ENCODE measurements at places on chromosomes 5 and 9. TPM values are rescaled to one million over a fixed set of nuclear protein-coding genes. Genes with fewer than 3 reads are reported as not detected.

FAM169A gene
- polyA plus RNA-seq, result 3.1 TPM

GLRA1 gene
- not detected for polyA plus RNA-seq

PCDHGC5 gene
- polyA plus RNA-seq, result 0.16 TPM

CDKN2B gene
- polyA plus RNA-seq, result 15.1 TPM

FGFR4 gene
- polyA plus RNA-seq, result 75.6 TPM

ARSI gene
- 27.1 TPM for polyA plus RNA-seq

MYMK gene
- 1.3 TPM for polyA plus RNA-seq

MAPKAP1 gene
- 81.1 TPM for polyA plus RNA-seq

FREM1 gene
- polyA plus RNA-seq, result 12.0 TPM

- DNase-seq, result peak; percentile 26
Observed at GRCh38 chr5:173451031-173451430, 122.8 kb upstream of the STC2 start.

- no peak for DNase-seq
Observed at GRCh38 chr9:127086771-127087170, 35.7 kb downstream of the ANGPTL2 start.

- DNase-seq, result no peak
Observed at GRCh38 chr5:155885199-155885598, 441.8 kb upstream of the SGCD start.

GRCh38 chr9:94140791-94141790 is 56.8 kb downstream of the PTPDC1 start:
- no peak for DNase-seq

GRCh38 chr5:160270704-160271103 is 41.4 kb downstream of the FABP6 start:
- no peak for DNase-seq

DNA sequence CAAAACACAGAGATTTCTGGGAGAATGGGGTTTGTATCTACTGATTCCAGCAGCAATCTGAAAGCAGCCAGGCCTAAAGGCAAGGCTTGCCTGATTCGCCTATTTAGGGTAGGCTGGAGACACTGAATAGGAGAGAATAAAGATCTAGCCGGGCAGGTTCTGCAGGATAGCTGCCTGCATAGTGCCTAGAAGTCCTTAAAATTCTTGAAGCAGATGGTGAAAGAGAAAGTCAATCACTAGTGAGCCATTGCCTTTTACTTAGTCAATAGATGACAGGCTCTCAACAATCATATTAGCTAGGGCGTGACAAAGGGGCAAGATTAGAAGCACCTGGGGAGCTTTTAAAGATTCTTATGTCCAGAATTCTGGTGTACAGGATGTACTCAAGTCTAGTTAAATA is 522.7 kb downstream of the HTR1A start:
- DNase-seq, result no peak

DNA sequence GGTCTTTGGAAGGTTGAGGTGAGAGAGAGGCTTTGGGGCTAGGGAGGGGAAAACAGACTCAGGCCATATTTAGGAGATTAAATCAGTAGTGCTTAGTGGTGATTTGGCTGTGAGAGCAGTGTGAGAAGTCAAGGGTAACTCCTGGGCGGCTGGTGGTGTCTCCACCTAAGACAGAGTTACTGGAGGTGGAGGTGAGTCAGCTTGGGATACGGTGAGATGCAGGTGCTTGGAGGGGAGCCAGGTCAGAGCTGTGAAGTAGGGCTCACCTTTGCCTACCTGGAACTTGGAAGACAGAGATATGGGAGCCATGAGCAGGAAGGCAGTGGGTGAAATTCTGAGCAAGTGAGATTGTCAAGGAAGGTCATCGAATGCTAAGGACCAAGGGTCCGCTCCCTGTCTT is 24.5 kb downstream of the RGS3 start:
- no peak for DNase-seq

DNA sequence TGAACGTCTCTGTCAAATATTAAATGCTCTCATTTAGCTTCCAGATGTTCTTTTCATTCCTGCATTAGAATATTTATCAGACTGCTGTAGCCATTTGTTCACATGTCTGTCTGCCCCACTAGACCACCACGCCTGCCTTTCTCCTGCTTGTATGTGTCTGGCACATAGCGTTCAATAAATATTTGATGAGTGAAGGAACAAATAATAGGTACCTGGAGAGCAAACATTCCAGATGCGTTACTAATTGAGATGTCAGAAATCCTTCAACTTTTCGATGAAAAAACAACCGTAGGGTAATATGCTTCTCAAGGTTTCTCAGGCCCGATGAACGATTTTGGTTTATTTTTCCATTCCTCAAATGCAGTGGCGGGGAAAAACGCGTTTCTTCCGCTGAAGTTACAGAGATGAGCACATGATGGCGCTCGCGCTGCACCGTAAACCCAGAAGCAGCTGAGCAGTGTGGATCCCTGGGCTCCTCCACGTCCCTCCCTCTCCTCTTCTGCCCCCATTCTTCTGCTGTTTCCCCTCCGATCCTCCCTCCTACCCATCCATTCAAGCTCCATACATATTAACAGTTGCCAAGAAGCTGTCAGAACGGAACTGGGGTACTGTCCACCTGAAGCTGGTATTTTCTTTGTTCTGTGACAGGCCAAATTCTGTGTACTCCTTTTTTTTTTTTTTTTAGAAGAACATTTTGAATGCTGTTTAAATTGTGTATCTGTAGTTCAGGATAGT is 245.4 kb downstream of the MPDZ start:
- DNase-seq, result peak; percentile 85

DNA sequence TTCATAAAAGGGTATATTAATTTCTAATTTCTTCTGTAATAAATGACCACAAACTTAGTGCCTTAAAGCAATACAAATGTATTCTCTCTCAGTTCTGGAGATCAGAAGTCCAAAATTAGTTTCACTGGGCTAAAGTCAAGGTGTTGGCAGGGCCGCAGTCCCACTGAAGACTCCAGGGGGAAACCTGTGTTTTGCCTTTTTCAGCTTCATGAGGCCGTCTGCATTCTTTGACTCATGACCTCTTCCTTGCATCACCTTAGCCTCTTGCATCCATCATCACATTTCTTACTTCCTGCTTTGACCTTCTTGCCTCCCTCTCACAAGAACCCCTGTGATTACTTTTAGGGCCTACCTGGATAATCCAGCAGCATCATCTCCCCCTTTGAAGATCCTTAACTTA is 42.0 kb upstream of the ALDH1B1 start:
- DNase-seq, result no peak

DNA sequence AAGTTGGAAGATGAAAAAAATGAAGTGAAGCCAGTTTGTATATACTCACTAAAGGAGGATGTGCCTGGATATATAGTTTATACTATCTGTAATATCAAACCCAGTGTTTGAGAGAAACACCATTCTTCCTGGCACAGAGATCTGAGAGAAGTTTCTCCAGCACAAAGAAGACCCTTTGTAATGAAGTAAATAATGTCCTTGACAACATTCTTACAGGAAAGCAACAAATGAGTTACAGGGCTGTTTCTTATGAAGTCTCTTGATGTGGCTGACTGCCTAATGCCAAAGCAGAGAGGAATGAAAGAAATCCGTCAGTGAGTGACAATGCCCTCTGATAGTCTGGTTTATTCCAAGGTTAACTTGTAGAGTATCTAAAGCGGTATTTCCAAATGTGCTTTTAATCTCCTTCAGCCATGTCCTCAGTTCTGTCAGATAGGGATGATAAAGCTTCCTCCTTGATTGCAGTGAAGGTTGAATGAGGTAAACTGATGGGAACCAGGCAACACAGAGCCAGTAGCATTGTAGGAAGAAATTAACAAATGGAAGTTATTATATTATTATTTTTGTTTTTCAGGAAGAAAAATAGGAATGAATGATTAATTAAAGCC is 123.1 kb upstream of the ZNF608 start:
- no peak for DNase-seq

DNA sequence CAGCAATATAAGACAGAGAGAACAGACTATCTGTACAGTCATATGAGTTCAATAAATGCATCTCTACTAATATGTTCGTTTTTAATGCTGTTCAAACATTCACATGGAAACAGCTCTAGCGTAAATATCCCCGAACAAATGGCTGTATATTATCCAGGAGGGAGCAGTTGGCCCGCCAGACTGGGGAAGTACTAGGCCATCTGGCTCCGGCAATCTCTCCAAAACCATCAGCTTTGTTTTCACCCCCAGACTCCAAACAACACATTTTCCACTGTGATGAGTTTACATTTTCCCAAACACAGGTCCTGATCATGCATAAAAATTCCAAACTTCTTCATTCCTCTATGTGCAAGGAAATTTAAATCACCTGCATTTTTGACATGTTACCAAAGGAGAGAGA is 8.7 kb downstream of the EBF1 start:
- DNase-seq, result no peak

Measured in hepatocyte (in vitro differentiated cells).